ENCODE measurements at places on chromosomes 13 and 19. TPM values are rescaled to one million over a fixed set of nuclear protein-coding genes. Genes with fewer than 3 reads are reported as not detected.

The CALR3 gene
- total RNA-seq: not detected

The SMIM7 gene
- total RNA-seq: 63.7 TPM

The DACT3 gene
- 24.0 TPM for total RNA-seq

The FXYD3 gene
- total RNA-seq: not detected

The VSTM1 gene
- total RNA-seq: 0.23 TPM
